NCI-H1417 (cell line): ENCODE measurements at places on chromosomes 5 and 9.

GRCh38 chr9:107051392-107051791 lies 188.4 kb downstream of the ZNF462 start:
- DNase-seq: no peak

- no peak for DNase-seq
Measured at GRCh38 chr5:111752426-111752965, 4.5 kb downstream of the NREP start.

DNA sequence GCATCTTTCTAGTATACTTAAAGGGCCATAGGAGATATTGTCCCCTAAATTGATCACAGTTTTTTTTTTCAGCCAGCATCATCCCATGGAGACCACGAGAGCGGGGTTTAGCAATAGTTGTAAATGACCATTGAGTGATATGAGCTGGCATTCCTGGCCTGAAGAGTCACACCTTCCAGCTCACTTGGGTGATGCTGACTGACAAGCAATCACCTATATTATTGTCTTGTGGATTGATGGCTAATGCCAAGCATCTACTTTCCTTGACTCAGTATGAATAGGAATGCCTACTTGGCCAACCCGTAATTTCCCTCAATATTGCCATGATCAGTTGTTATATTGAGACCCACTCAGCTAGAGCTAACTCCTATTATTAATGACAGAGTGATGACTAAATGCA lies 70.5 kb downstream of the ADAMTSL1 start:
- no peak for DNase-seq

DNA sequence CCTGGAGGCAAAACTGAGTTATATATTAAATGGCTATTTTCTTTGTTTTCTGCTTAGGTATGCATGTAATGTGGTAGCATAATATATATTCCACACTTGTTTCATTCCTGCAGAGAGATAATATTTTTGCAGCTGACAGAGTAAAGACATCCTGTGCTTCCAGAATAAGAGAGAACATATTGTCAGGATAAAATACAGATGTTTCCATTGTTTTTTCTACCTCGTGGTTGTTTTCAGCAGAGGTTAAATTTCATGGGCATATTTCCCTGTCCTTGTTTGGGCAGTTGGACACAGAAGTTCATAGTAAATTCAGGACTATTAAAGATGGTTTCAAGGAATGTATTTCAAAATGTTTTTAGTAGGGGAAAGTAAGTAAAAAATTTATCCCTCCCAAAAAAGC lies 47.6 kb upstream of the MEGF10 start:
- DNase-seq: no peak

GRCh38 chr5:106780355-106780754 lies 890.4 kb downstream of the EFNA5 start:
- DNase-seq: no peak

GRCh38 chr9:96859461-96860198 lies 5.3 kb upstream of the ZNF782 start:
- no peak for DNase-seq

GRCh38 chr9:108897324-108898096 lies 35.4 kb downstream of the ACTL7A start:
- DNase-seq: no peak

GRCh38 chr9:128213746-128214497 lies 10.7 kb downstream of the DNM1 start:
- DNase-seq: no peak

DNA sequence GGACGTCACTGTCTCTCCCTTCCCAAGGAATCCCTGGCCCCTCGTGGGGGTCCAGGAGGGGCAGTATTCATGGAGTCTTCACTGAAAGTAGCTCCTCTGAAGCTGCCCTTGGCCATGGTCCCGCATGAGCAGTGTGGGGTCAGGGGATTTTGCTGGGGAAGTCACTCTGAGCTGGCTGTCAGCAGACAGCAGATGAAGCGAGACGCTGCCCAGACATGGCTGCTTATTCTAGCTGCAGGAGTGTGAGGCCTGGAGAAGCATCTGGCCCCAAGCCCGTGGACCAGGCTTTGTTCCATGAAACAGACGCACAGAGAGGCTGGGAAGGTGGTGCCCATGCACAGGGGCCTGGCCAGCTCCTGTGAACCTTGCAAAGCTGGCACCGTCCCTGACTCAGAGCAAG lies 21.5 kb upstream of the ASS1 start:
- no peak for DNase-seq

- DNase-seq: no peak
Measured at GRCh38 chr5:59767211-59767605, 126.3 kb downstream of the PDE4D start.

DNA sequence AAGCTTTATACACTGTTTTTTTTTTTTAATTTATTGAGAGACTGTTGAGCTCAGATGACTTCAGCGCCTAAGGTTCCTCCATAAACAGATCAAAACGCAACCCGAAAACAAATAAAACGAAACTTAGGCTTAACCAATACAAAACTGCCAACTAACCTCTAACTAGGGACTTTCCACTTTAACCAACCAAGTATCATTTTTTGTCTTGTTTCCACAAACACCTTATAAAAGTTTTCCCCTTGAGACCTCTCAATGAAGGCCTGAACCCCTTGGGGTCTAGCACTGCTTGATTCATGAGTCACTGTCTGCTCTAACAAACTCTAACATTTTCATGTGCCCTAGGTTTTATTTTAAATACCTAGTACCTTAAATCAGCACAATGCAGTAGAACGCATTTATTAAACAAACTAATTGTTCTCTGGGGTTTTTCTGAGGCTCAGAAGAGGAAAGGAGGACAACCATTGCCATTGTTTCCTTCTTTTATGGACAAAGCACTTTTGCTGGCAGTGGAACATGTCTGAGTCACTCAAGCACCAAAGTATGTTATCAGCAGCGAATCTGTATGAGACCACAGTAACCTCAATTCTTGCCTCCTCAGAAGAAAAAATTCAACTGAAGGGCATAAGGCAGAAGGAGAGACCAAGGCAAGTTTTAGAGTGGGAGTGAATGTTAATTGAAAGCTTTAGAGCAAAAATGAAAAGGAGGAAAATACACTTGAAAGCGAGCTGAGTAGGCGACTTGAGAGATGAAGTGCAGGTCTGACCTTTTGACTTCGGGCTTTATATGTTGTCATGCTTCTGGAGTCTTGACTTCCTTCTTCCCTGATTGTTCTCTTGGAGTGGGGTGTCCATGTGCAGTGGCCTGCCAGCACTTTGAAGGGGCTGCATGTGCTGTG lies 97.7 kb upstream of the HCN1 start:
- no peak for DNase-seq

DNA sequence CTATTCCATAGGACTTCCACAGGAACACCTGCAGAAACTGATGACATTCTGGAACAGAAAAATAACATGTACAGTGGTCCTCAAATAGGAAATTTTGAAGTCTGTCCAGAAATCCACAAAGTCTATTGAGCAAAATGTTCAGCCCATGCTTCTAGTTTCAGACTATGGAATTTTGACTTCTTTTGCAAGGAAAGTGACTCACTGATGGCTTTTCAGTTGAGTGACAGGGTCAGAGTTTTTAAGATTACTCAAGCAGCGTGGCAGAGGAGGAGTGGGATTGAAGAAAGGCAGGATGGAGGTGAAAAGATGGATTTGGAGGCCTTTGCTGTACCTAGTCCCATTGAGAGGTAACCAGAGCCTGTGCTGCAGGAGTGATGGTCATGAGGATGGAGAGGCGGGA lies 151.5 kb downstream of the GOLPH3 start:
- DNase-seq: no peak

DNA sequence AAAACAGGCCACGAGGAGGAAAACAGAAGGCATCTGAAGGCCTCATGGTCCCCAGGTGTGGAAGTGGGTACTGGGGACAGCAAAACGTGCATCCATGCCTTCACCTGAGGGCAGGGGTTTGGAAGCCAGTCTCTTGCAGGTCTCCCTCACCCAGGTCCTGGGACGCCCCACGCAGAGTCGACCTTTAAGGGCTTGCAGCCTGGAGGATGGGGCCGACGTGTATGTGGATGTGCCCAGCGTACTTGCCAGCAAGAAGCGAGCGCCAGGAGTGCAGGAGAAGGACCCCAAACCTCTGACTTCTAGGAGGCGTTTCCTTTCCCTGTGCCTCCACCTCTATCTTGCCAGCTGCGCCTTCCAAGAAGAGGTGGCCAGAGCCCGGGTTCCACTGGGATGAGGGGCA lies 65.9 kb downstream of the OTULIN start:
- no peak for DNase-seq

- no peak for DNase-seq
Measured at GRCh38 chr5:58706736-58707135, 123.9 kb downstream of the RAB3C start.

GRCh38 chr5:36842087-36842486 lies 34.5 kb upstream of the NIPBL start:
- DNase-seq: no peak

DNA sequence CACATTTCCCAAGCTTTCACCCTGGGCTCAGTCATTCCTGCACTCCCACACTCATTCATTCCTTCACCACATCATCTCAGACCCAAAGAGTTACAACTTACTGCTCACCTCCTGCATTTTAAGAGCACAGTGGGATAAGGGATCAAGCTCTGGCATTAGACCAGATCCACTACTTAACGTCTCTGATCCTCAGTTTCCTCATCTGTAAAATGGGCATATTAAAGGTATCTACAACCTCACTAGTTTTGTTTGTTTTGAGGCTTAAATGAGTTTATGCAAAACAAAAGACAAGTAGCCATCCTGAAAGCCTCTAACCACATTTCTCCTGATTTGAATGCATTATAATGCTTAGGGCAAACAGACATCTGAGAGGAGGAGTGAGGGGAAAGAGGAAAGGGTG lies 77.6 kb downstream of the KLHL3 start:
- no peak for DNase-seq

DNA sequence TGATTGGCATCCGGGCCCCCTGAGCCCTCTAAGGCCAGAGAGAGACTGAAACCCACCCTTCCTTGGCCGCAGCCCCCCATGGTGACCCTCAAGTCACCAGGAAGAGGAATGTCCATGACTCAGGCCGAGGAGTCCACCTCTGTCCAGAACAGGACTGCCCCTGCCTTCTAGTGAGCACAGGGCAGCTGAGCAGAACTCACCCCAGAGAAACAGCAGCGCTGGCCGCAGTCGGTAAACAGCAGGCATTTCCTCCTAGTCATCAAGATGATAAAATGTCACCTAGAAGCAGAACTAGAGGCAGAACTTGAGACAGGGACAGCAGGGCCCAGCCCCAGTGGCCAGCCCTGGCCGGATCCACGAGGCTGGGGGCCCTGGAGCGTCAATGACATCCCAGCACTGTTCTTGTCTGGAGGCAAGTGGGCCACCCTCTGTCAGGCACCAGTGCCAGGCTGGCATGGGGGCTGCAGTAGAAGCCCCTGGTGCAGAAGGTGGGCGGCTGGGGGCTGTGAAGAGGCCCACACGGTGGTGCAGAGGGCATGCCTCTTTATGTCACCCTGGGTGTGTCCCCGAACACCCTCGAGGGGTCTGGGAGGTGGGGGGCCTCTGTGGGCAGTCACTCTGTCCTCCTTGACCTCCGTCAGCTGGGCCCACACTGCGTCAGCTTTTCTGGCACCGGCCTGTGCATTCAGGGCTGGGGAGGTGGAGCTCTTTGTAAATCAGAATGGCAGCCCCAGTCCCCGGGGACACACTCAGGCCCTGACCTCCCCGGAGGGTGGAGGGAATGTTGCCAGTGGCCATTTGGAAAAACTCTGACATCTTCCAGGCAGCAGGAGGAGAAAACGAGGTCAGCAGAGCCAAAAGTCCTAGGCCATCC lies 83.0 kb downstream of the NTNG2 start:
- no peak for DNase-seq
